Ascending aorta (tissue), 2 donors: ENCODE measurements at places on chromosomes 7 and 10.
A peak's percentile ranks its signal among the peaks of the same experiment; 100 is the strongest.

DNA sequence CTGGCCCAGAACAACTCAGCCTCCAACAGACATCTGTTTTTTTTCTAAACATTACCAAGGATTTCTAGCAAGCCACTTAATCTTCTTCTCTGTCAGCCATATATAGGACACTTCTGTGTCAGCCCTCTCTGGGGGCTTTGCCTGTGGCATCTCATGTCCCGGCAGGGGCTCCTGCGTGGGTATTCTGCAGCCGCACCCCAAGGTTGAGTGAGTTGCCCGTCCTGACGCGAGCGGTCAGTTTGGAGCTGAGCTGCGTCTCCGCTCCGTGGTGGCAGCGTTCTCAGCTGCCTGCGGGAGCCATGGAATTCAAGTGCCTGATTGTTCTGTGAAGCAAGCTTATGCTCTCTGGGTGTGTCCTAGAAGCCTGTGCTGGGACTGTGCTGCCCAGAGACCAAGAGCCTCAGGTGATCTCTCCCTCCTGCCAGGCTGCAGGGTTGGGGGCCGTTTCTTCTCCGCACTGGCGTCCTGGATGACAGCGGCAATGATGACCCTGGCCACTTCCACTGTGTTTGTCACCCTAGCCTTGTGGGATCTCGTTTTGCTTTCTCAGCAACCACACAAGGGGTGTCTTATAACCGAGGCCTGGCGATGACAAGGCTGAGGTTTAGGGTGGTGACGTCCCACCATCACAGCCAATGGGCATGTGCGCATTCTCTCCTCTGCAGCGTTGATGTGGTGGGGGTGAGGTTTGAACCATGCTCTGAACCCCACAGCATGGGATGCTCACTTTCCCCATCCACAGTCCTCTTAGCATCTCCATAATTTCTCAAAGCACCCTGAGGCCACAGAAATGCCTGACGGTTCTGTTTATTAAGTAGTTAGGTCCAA lies 612.6 kb upstream of the FOXK1 start:
- DNase-seq = no peak

- no peak for DNase-seq
Measured at GRCh38 chr7:30027065-30027456, 559 bp upstream of the FKBP14 start.

DNA sequence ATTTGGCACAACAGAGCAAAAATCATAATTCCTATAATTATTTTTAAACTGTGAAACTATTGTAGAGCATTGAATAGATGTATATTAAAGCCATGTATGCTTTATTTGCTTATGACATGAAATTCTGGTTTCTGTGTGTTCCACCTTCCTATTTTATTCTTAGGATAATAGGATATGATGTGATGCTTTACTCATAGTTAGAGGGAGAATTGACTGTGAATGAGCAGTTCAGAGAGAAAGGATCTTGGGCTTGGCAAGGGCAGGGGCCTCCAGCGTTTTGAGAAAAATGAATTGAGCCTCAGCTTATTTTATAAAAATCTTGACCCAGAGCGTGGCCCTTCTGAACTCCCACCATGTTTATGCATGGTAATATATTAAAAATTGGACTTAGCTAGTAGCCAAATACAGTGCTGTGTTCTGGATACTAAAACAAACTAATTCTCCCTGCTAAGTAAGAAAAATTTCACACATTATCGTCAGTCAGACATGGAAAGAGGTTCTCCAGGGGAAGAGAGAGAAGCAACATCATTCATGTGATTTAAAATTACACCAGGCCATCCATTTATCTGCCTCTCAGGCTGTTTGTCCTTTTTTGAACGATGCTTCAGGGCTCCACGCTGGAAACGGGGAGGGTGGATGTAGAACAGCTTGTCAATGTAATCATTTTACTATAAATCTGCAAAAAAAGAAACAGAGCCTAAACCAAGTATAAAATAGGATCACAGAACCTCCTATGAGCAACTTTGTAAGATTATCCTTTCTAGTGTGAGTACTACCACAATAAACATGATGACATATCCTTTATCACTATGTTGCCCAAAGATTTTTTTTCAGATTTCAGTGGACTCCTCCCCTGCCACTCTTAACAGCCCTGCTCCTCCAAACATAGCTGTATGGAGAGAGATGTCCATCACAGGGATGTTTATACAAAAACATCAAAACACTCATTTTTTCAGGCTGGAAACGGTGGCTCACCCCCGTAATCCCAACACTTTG lies 258.1 kb upstream of the C7orf33 start:
- no peak for DNase-seq

DNA sequence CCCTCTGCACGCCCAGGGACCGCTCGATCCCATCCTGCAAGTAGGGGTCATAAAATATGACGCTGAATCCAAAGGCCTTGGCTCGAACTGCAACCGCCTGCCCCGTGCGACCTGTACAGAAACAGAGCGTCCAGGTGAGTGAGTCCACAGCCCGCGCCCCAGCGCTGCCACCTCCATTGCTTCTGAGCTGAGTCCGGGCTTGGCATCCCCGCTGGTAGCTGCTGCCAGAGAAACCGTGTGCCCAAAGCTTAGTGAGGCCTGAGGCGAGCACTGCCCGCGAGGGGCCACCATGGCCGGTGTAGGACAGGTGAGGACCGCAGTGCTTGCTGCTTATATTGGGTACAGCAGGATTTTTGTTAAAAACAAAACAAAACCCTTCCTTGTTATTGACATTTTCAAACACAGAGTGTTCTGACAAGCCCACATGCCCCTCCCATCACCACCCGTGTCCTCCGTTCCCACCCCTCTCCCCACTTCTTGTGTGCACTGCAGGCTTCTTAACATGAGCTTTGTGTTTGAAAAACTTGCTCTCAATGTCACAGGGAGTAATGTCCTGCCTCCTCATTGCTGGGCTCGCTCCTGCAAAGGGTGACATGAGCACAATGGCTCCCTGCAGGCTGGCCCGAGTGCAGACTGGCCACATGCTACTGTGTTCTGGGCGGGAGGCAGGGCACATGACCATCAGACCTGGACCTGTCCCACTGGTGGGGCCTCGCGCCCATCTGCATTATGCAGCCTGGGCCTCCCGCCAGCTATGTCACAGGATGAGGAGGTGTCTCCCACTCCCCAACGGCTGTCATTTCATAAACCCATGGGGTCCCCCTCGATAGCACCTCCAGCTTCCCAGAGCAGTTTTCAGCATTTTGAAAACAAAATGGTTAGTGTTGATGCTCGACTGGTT lies 52.9 kb downstream of the ZRANB1 start:
- DNase-seq = peak; percentile 64

DNA sequence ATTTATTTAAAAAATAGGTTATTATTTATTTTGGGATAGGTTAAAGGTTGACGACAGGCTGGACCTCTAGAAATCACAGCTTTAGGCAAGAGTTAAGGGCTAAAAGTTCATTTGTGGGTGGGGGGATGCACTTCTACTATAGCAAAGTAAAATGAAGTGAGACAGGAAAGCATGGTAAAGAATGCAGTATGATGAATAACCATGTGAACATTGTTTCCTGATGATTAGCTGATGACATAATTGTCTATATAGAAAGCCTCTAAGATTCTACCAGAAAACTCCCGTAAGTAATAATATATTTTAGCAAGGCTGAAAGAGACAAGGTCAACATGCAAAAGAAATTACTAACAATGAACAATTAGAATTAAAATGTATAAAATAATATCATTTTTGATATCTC lies 25.7 kb upstream of the PRSS37 start:
- no peak for DNase-seq
